ENCODE measurements at places on chromosomes 4 and X.

DNA sequence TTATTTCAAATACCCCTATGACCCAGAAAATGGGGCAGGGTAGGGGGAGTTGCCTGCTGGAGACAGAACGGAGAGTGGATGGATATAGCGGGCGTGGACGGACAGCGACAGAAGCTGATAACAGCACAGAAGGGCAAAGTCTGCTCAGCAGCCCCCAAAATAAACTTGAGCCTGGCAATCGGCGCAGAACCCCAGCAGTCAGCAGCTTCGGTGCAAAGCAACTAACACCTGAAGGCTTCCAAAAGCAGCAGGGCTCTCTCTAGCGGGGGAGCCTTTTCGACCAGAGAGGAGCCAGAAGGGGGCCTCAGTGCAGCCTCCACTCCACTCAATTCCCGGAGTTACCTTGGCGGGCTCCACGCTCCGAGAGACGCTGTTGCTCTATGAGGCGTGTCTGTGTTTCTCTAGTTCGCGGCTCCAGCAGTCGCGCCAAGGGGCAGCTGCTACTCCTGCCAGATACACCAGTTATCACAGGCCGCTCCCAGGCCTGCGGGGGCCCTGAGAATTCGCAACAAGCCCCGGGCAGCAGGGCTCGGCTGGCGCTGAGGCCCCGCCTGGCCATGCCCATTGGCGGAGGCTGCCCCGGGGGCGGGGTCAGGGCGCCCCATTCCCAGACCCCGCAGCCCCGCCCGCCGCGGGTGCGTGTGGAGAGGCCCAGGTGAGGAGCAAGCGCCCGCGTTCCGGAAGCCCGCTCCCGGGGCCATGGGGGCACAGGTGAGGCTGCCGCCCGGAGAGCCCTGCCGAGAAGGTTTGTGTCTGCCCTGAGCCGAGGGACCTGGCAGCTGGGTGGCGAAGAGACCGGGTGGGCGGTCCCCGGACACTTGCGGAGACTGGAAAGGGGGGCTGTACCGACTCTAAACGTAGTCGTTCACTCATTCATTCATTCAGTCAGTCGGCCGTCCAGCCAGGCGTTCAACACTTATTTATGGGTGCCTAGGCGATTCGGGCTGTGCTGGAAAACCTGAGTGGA, at the start of the genes CNGA1 and NIPAL1:
Gene CNGA1 (minus strand): TSS at position 541 of the 967 bp plus-strand sequence. CDS start 63,992 bp downstream, outside the sequence.
Gene NIPAL1 (plus strand): TSS at position 632 of the 967 bp plus-strand sequence. CDS start 68 bp downstream, at position 700.
- DNase-seq: no peak

DNA sequence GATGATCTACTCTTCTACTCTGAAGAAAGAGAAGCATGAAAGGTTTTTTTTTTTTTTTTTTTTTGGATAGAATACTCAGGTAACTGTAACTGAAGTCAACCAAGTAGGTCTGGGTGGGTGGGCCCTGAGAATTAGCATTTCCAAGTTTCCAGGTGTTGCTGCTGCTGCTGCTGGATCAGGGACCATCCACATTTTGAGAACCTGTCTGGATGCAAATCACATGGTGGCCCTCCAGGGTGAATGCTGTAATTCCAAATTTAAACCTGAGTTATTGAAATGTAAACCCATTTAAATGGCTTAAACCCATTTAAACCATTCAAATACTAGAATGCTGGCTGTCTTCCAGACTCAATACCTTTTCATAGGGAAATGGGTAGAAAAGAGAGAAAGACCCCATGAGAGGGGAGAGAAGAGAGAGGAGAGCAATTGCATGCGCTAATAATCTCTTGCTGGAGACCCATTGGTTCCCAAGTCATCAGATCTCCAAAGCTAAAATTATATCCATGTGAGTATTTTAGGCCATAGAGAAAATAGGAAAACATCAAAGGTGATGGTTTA, 17.6 kb downstream of the SUPT20HL1 start:
- DNase-seq: no peak

GRCh38 chrX:66638591-66639500, at the start of gene EDA2R:
TSS of gene EDA2R (minus strand) at chrX:66639078. CDS start at chrX:66616020, 23,058 bp downstream.
- peak; percentile 55 for DNase-seq

DNA sequence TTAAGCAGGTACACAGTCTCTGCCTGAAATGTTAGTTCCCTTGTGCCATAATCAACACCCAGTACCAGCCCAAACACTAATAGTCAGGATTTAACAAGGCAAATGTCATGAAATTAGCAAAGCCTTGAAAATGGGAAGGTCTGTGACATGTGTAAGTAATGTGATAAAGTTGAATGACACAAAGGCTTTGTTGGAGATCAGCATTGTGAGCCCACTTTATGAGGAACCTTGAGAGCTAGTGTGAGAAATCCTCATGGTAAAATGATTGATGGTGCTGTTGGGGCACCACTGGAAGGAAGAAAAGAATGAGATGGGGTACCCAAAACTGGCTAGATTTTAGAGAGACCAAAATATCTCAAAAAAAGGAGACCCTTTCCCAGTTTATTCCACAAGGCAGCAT, 3.3 kb upstream of the LIN54 start:
- no peak for DNase-seq

DNA sequence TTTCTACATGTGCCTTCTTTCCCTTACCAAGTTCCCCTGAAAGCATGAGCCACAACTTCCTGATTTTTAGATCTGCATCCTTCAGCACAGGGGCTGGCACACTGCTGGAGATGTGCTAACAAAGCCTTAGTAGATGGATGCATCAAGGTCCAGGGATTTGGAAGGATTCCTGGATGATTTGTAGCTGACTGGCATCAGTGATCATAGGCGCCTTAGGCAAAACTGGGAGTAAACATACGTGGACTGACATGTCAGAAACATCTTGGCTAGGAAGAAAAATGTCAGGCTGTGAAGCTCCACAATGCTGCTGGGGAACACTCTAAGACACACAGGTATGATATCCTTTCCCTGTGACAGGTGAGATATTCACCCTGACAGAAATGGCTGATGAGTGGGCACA, 156.4 kb downstream of the AMELX start:
- no peak for DNase-seq

Measured in fibroblast of skin of left biceps (primary cell).